ENCODE measurements at places on chromosomes 12 and 14.

DNA sequence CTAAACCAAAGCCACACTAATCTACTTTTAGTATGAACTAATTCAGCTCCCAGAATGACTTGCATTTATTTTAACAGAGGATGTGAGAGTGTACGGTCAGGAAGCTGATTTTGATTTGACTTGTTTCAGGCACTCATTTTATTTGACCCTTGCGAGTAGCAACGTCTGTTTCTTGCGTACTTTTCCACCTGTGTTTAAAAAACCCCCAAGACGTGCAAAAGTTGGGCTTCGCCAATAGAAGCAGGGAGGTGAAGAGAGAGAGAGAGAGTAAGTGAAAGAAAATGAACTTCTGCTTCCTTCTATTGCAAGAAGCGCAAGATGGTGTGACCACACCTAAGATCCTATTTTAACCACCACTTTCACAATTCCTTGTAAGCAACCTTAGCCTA, 6.7 kb upstream of the SLC15A4 start:
- no peak for DNase-seq

DNA sequence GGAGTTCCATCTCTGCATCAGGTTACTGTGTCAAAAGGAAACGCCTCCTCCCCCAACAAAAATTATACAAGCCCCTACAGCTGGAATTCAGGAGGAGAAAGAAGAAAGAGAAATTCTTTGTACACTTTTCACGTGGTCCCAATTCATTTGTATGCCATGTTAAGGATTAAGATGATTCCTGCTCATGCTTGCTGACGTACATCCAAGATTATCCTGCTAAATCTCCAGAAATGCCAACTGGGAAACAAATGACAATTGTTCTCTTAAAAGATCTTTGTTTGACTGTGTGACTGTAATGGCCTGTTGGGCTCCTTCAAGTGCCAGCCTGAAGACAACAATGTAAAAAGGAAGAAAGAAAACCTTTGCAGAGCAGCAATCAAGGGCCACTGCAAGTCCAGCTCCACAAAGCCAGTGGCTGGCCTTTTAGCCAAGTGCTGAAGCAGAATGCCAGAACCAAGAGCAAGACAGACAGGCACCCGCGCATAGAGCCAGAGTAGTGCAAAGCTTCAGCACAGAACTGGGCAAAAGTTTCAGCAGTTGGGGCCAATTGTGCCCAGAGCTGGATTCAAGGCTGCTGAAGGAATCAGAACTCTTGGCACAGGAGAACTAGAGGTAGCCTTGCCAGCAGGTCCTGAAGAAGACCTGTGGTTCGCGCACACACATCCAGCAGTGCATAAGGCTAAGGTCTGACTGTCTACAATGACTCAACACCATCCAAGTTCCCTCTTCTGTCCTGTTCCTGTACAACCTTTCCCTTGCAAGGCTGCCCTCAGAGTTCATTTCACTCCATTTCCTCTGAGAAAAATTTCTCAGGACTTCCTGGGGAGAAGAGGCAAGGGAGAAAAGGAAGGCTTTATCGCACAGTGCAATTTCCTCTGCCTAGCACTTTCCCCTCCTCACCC, 209.7 kb upstream of the BMP4 start:
- DNase-seq: no peak

- DNase-seq: no peak
These were observed 163.0 kb upstream of the FKBP4 start for GRCh38 chr12:2631653-2632350.

DNA sequence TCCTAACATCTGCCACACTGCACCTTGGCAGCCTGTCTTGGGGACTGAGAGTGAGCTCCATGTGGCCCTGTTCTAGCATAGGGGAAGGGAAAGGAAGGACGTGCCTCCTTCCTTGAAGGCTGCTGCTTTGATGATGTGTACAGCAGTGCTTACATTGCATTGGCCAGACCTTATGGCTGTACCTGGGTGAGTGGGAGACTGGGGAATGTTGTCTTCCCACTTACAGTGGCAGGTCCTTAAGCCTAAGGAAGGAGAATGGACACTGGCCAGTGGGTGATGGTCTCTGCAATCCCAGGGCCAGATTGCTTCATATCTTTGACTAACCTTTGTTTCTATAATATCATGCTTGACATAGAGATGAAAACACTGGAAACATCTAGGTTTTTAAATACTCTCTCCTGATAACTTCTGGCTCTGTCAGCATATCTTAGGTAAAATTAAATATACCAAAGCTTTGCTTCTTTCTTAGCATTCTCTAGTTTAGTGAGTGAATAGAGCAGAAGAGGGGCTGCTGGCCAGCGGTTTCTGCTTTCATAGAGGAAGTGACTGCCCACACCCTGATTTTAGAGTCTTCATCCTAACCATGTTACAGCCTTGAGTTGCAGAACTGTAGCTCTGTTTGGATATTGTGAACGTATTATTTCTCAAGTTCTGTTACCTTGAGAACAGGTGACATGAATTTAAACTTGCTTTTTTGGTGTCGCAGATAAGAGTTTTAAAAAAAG, 27.2 kb downstream of the KLC1 start:
- DNase-seq: no peak

GRCh38 chr14:50333014-50333509, 20.9 kb downstream of the DMAC2L start:
- no peak for DNase-seq

- DNase-seq: no peak
These were observed 21.7 kb upstream of the LRTM2 start for GRCh38 chr12:1798641-1799020.

DNA sequence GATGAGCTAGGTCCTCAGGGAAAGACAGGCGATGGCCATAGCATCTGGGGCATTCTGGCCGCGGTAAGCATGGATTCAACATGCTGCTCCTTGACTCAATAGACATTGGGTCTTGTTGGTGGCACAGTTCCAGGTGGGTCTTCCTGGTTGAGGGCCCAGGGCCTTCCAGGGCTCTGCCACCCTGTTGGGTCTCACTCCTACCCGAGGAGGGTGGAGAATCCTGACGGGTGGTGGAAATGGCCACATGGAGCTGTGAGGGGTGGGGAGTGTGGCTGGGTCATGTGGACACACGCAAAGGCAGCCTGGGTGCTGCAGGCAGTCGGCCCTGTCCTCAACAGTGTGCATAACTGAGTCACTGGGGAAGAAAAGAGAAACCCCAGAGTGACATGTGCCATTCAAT, 148.1 kb downstream of the KIF26A start:
- no peak for DNase-seq

- DNase-seq: no peak
These were observed 477.0 kb downstream of the SOX5 start for GRCh38 chr12:23472329-23472971.

DNA sequence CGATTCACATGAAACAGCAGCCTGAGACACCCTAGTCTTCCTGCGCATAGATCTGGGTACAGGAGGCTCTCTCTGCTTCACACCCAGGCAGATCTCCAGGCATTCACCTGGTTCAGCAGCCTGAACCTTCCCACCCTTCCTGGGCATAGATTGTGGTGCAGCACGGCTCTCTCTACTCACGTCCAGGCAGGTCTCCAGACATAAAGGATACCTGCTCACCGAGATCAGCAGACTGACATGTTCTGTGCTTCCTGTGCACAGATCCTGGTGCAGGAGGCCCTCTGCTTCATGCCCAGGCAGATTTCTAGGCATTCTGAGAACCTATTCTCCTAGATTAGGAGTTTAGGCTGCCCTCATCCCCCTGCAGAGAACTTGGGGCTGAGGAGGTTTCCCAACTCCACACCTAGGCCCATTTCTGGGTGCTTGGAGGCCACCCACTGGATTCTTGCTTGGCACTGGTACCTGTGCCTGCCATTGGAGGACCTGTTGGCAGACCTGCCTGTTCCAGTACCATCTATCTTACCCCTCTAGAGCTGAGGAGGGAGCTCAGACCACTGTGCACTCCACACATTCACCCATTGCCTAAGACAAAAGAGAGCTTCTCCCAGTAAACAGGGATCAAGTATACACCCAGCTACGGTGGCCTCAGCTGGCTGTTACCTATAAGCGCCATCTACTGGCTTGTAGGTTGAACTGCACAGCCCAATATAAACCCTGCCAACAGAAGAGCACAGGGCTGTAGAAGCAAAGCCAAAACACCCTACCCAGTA, 28.0 kb upstream of the GARIN6 start:
- no peak for DNase-seq

GRCh38 chr12:49973361-49973830, 649 bp downstream of the AQP6 start:
- DNase-seq: no peak

- DNase-seq: peak; percentile 69
These were observed 9.8 kb upstream of the CLECL1 start for GRCh38 chr12:9742661-9743060.

DNA sequence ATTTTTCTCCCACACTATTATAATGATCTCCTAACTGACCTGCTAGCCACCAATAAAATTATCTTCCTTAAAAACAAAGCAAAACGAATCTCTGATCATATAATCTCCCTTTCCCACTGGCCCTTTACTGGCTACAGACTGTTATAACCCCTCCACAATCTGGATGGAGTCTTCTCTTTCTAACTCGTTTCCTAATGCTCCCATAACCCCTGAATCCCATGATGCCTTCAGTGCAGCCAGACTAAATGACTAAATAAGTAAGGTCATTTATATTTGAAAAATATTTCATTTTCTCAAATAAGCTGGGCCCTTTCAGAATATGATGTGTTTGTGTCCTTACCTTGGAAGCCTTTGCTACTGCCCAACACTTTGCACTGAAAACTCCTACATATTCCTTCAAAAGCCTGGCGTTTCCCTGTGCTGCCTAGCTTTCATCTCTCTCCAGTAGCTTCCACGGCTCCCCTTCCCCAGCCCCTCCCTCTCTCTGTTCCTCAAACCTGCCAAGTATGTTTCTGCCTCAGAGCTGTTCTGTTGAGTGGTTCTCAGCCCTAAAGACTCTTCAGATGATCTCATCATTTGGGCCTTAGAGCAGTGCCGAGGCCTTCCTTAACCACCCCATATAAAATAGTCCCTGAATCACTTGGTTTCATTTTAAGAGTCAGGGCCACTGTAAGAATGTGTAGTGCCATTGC, 91.7 kb downstream of the MYRFL start:
- DNase-seq: no peak

GRCh38 chr12:88400302-88400701, 180.0 kb downstream of the KITLG start:
- DNase-seq: no peak

- peak; percentile 76 for DNase-seq
These were observed at the start of gene SELPLG for GRCh38 chr12:108633534-108634248. Gene SELPLG, minus strand, starts transcription at chr12:108633894. Its CDS starts 9,587 bp downstream, at chr12:108624307.

DNA sequence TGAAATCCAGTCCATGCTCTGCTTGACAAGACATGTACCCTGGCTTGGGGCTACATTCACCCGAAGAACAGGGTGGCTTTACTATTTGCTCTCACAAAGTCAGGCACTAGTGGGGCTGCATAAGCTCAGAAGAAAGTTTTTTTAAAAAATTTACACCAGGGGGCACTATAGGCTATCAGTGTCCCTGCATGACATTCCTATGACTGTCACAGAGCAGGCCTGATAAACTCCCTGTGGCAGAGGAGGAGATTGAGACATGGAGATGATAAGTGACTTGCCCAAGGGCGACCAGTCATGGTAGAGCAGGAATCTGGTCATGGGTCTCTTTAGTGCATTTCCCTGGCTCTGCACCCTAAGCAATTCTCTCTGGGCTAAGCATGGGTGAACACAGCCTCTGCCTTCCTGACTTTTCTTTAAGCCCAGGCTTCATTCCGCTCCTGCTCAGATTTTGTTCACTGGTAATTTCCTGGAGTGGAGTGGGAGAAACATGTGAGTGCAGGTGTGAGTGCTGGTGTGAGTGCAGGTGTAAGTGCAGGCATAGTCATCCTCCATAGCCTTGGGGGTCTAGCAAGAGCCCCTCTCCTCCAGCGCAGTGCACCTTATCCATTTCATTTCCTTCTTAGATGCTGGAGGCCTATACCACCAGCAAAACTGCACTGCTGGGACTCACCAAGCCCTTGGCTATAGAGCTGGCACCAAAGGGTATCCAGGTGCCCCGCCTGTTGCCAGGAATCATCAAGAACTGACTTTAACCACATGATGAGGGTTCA, 91.6 kb downstream of the DHRS2 start:
- DNase-seq: no peak

DNA sequence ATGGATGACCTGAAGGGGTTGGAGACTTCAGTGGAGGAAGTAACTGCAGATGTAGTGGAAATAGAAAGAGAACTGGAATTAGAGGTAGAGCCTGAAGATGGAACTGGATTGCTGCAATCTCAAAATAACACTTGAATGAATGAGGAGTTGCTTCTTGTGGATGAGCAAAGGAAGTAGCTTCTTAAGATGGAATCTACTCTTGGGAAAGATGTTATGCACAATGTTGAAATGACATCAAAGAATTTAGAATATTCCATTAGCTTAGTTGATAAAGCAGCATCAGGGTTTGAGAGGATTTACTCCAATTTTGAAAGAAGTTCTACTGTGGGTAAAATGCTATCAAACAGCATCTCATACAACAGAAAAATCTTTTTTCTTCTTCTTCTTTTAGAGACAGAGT, 186.4 kb upstream of the PRKD1 start:
- no peak for DNase-seq

DNA sequence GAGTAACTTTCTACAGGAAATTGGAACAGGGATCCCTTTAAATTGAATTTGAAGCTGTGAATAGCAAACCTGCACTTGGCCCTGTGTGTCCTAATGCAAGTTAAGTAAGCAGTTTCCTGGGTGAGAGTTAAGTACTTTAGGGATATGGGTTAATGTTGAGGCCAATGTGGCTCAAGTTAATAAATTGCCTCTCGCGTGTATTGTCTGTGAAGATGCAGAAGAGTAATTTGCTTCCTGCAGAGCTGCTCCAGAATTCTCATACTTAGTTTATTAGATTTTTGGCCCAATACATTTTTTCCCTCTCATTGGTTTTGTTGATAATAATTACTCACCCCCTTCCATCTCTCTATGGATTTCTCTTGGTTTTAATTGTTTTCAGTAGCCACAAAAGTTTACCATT, 86.5 kb downstream of the SLC25A47 start:
- no peak for DNase-seq

GRCh38 chr14:100193417-100194357, 34.2 kb upstream of the DEGS2 start:
- DNase-seq: no peak

DNA sequence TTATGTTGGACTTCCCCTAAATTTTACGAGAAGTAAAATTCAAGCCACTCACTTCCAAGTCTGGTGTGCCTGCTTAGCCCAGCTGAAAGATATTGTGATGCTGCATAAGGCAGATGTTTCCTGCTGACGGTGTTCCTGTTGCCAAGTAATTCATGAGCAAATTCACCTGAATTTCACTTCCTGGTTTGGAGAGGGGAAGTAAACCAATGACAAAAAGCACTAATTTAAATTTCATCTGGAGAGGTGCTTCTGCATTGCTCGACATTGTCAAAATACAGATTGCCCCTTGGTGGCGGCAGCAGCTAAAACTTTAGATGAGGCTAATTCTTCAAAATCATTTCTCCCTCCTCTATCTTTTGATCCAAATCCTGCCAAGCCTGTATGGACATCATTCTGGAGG, 281.1 kb downstream of the AACS start:
- no peak for DNase-seq

- no peak for DNase-seq
These were observed 2.7 kb downstream of the ASIC1 start for GRCh38 chr12:50060120-50060468.

- no peak for DNase-seq
These were observed 242.1 kb upstream of the FOXN3 start for GRCh38 chr14:89658977-89659670.

GRCh38 chr14:38724621-38725020, 378.4 kb downstream of the SEC23A start:
- DNase-seq: no peak
